ENCODE measurements at places on chromosomes 13 and 19.

GRCh38 chr13:20188667-20189553, 3.8 kb downstream of the GJB2 start:
- DNase-seq, result no peak

GRCh38 chr13:66745307-66745706, 484.8 kb downstream of the PCDH9 start:
- no peak for DNase-seq

DNA sequence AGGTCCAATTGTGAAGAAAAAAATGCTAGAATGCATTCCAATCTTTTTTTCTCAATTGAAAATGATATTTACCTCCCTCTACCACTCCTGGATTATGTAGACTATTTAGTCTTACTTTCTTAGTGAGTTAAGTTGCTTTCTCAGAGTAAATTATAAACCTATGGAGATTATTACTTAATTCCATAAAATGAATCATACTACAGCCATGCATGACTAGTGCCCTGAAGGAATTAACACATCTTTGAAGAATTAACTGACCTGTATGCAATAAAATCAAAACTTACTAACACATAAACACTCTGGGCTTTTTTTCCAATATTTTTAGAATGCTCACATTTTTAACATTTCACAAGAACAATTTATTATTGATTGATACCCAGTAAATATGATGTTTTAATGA, 379.4 kb upstream of the DACH1 start:
- DNase-seq, result no peak

- no peak for DNase-seq
Observed at GRCh38 chr13:33289966-33290365, 4.4 kb upstream of the STARD13 start.

GRCh38 chr19:29845574-29846176, 33.9 kb downstream of the CCNE1 start:
- no peak for DNase-seq

GRCh38 chr13:28117689-28118377, 17.5 kb upstream of the FLT3 start:
- no peak for DNase-seq

- DNase-seq, result no peak
Observed at GRCh38 chr19:16175954-16176353, 2.6 kb upstream of the CIB3 start.

DNA sequence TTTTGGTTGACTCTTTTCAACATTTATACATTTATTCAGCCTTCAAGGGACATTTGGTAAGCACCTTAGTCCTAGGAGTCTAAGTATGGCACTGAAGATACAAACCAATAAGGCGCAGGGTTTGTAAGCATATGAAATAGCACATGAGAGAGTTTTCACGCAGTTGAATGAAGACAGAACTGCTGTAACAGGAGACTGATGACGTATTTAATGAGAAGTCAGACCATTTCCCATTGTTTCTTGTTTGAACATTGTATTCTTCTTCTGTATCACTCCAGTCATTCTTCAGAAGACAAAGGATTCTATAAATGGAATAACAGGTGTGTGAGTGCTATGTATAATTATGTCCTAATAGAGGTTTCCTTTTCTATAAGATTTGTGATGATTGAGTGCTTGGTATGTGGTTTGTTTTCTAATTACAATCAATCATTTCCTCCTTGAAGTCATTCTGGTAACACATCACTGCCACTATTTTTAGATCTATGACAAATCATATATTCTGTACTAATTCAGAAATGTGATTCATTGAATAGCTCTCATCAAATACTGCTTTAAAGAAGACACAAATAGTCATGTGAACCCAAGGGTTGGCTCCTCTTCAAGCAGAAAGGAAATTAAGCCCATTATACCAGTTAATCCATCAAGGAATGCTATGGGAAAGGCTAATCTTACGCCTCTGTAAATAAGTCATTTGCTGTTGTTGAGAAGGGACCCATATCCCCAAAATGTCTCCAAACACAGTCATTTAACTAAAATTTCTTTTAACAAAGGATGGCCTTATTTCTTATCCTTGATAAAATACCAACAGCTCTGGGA, 222.8 kb upstream of the NBEA start:
- DNase-seq, result no peak

GRCh38 chr13:86714495-86714894, 915.3 kb upstream of the SLITRK6 start:
- DNase-seq, result no peak

- no peak for DNase-seq
Observed at GRCh38 chr13:66967811-66968597, 262.1 kb downstream of the PCDH9 start.

DNA sequence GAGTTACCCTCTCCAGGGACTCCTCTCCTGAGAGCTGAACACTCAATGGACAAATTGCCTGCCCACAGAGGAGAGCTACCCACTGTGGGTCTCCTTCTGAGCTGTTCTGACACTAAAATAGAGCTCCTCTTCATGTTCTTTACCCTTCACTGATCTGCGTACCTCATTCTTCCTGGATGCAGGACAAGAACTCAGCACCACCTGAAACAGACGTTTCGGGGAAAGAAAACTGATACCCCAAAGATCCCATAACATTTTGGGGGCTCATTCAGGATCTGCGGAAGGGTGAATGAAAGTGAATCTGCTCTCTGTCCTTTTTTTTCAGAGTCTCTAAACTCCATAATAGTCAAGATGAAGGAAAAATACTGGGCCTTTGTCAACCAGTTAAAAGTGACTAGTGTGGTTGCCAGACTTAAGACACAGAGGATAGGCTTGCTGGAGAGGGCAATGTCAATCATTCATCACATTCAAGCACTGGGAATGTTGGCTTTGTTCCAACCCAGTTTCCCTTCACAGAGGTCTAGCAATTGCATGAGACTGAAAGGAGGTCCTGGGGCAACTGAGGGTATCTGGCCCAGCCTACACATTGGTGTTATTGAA, 136.7 kb upstream of the SLITRK6 start:
- no peak for DNase-seq

GRCh38 chr13:80379245-80379644, 38.3 kb upstream of the SPRY2 start:
- DNase-seq, result no peak

DNA sequence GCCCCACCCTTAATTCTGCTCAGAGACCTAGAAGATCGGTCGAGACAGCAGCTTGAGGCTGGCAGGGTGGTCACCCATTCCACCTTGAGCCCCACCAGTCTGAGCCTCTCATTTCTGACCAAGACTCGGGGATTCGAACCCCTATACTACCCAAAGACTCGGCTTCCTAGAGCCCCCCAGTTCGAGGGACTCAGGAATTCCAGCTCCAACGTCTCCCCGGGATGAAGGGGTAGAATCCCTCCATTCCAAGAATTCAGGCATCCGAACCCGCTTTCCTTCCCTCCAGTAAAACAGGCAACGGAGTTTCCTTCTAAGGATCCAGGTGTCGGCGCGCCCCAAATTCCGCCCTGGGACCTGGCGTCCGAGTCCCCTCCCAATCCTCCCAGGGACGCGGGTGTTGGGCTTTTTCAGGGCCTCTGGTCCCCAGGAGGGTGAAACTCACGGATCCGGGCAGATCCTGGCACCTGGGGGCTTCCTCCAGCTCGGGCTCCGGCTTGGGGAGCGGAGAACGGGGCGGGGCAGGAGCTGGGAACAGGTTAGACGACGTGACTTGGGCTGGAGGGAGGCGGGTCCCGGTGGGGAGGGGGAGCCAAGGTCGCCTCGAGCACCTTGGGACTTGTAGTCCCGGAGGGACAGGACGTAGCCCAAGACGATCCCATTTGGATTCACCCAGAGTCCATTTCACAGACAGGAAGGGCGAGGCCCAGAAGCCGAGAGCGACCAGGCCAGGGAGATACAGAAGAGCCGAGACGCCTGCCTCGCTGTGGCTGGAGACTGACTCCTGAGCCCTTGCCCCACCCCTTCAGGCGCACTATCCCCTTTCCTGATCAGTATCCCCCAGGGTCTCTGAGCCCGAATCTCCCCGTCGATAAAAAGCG, at the start of gene PPP1R13L:
Gene PPP1R13L, minus strand, starts transcription at position 513 of the 878 bp plus-strand sequence. CDS start 6,751 bp downstream, outside the sequence.
- peak; percentile 35 for DNase-seq

DNA sequence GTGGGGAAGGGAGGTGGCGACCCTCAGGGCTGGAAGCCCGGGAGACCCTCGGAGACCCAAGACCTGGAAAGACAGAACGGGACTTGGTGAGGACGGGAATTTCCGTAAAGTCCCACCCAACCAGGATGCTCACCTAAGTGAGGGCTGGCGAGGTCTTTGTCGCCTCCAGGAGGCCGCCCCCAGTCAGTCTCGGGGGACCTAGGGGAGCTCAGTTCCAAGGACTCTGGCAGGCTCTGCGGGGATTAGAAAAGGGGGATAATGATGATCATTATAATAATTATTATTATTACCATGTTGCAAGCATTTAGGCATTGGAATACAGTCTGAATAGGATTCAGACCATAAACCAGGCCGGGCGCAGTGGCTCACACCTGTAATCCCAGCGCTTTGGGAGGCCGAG, 9.1 kb upstream of the HSD17B14 start:
- no peak for DNase-seq

DNA sequence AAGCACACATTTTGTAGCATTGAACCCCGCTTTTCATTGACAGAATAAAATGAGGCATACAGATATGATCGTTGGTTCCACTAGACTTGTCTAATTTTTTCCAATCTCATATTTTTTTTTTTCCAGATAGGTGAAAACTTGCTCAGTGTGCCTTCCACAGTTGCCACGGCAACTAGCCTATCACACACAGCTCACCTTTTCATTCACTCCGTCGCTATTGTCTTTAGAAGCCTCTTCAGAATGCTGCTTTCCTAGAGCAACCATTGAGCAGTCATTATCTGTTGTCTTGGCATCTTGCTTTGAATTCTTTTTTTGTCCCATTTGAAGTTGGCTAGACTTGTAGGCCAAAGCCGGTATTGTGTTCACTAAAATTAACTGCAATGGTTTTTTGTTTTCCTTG, 37.7 kb upstream of the ESD start:
- no peak for DNase-seq

DNA sequence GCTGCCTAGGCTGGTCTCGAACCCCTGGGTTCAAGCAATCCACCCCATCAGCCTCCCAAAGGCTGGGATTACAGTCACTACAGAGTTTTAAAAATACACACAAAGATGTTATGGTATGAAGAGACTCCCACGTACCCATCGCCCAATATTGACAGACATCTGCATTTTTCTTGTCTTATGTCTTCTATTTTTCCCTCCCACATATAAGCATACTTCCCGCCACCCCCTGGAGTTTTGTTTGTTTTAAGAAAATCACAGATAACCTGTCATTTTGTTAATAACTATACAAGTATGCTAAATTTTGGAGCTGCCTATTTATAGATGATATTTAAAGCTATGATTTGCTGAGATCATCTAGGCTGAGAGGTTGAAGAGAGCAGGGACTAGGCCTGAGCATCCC, 6.2 kb upstream of the SMG9 start:
- DNase-seq, result no peak

GRCh38 chr19:58558066-58558622, at the start of gene UBE2M:
UBE2M (minus strand) TSS chr19:58558611; CDS start chr19:58558381, 230 bp downstream.
- DNase-seq, result no peak

GRCh38 chr19:50486823-50487515, 10.3 kb upstream of the GARIN5A start:
- DNase-seq, result peak; percentile 36

GRCh38 chr13:26502826-26503225, 54.7 kb upstream of the WASF3 start:
- peak; percentile 53 for DNase-seq

GRCh38 chr13:53343361-53343744, 314.7 kb downstream of the OLFM4 start:
- DNase-seq, result no peak

- DNase-seq, result no peak
Observed at GRCh38 chr19:1920644-1921043, 15.4 kb downstream of the ADAT3 start.

DNA sequence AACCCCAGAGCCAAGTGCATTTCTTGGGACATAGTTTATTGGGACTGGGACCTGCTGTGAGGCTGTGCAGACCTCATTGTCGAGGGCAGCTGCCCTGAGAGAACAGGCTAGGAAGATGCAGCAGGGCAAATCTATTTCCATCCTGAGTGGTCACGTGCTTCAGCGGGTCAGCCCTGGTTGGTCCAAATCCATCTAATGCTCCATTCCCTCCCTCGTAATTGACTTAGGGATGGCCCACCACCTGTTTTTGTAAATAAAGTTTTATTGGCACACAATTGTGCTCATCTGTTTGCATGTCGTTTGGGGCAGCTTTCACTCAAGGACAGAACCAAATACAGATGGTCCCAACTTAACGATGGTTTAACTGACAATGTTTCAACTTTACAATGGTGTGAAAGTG, 75.5 kb upstream of the ADGRE5 start:
- no peak for DNase-seq

DNA sequence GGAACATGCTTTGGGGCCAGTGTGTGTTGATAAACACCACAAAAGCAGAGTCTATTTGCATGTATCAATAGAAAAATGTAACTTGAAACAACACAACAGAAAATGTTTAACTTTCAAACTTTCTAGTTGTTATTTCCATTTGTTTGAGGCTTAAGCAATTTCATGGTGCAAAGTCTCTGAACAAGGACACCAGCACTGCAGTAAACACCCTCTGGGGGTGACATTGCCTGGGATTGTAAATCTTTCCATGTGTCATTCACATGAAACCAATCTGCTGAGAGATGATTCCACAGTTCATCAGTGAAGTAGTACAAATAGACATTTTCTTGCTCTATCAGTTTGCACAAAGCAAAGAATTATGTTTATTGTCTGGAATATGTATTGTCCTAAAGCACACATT, 124.5 kb downstream of the ITGBL1 start:
- no peak for DNase-seq

DNA sequence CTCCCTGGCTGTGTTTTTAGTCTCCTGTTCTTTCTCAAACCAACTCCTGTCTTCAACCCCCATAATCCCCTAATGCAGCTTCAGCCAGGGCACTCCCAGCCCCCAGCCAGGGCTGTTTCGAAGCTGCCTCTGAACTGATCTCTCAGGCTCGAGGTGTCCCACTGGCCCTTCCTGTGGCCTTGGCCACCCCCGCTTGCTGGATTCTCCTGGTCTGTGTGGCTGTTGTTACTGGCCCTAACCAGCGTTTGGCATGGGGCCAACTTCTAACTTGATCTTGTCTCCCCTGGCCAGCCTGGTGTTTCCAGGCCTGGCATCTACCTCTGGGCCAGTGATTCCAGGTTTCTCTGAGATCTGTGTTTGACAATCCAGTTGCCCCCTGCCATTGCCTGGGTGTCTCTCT, 11.0 kb downstream of the XAB2 start:
- no peak for DNase-seq

DNA sequence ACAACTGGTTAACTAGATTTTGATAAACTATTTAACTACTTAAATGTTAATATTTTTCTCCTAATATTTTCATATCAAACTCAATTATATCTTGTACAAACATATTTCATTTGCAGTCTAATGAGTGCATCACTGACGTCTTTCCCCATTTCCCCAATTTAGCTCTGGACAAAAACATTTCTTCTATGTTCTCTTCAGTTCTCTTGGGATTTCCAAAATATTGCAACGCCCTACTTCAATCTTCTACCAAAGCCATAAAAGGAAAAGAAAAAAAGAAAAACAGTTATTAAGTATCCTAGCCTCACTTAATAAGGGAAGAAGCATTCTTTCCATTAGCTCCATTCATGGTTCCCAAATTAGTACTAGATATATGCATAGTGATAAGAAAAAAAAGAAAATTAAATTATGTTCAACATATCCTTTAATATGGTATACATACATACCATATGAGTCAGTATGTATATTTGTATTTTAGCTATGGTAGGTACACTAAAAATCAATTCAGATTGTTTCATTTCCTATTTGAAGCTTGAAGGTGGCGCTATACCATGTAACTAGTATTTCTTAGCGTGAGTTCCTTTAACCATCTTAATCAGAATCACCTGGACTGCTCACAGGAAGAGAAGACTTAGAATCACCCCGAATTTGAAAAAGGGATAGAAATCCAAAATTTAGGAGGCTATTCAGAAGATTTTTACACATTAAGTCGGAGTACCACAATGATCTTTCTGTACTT, 9.9 kb downstream of the FBXL3 start:
- no peak for DNase-seq

GRCh38 chr13:99265821-99266426, 7.7 kb upstream of the GPR18 start:
- DNase-seq, result no peak
